ENCODE measurements at places on chromosomes 5 and 9. TPM values are rescaled to one million over a fixed set of nuclear protein-coding genes. Genes with fewer than 3 reads are reported as not detected.

Gene PDZD2
- 0.21 TPM for total RNA-seq

Gene GMCL2
- not detected for total RNA-seq

Gene LECT2
- not detected for total RNA-seq

Gene SLC6A18
- total RNA-seq: not detected

Gene PSIP1
- total RNA-seq: 69.0 TPM

Gene CDH12
- not detected for total RNA-seq

Gene KLHL3
- 0.06 TPM for total RNA-seq

Gene SMIM33
- not detected for total RNA-seq

Gene BTNL3
- total RNA-seq: not detected

Gene ZNG1F
- total RNA-seq: 26.3 TPM

Gene AQP3
- 16.0 TPM for total RNA-seq
